ENCODE measurements at places on chromosomes 3 and 15.
A peak's percentile ranks its signal among the peaks of the same experiment; 100 is the strongest.

- no peak for DNase-seq
- H3K36me3 ChIP-seq = peaks cover 3% of the 10 kb centered on the region
- H3K27me3 ChIP-seq = no peaks in the 10 kb centered on the region
- H3K27ac ChIP-seq = no peak overlapping the region
- H3K4me3 ChIP-seq = no peak overlapping the region
Observed at GRCh38 chr3:139517321-139518065, 22.0 kb downstream of the RBP1 start.

- no peaks in the 10 kb centered on the region for H3K36me3 ChIP-seq
- peak overlapping the region; percentile 74 for H3K27ac ChIP-seq
- no peaks in the 10 kb centered on the region for H3K27me3 ChIP-seq
- no peak overlapping the region for H3K4me3 ChIP-seq
- H3K4me1 ChIP-seq = peaks cover 32% of the 10 kb centered on the region
- peak; percentile 30 for DNase-seq
Observed at GRCh38 chr3:113147681-113148261, 63.6 kb upstream of the BOC start.

DNA sequence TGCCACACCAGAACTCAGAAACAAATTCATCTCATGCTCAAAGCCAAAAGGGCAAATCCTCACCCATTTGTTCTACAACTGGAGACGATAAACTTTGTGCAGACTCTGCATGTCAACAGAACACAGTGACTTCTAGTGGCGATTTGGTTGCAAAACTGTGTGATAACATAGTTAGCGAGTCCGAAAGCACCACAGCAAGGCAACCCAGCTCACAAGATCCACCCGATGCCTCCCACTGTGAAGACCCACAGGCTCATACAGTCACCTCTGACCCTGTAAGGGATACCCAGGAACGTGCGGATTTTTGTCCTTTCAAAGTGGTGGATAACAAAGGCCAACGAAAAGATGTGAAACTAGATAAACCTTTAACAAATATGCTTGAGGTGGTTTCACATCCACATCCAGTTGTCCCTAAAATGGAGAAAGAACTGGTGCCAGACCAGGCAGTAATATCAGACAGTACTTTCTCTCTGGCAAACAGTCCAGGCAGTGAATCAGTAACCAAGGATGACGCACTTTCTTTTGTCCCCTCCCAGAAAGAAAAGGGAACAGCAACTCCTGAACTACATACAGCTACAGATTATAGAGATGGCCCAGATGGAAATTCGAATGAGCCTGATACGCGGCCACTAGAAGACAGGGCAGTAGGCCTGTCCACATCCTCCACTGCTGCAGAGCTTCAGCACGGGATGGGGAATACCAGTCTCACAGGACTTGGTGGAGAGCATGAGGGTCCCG lies 199.7 kb downstream of the AKAP13 start:
- H3K4me1 ChIP-seq = peaks cover 97% of the 10 kb centered on the region
- H3K36me3 ChIP-seq = peaks cover 17% of the 10 kb centered on the region
- H3K27me3 ChIP-seq = no peaks in the 10 kb centered on the region
- peak overlapping the region; percentile 93 for H3K27ac ChIP-seq

DNA sequence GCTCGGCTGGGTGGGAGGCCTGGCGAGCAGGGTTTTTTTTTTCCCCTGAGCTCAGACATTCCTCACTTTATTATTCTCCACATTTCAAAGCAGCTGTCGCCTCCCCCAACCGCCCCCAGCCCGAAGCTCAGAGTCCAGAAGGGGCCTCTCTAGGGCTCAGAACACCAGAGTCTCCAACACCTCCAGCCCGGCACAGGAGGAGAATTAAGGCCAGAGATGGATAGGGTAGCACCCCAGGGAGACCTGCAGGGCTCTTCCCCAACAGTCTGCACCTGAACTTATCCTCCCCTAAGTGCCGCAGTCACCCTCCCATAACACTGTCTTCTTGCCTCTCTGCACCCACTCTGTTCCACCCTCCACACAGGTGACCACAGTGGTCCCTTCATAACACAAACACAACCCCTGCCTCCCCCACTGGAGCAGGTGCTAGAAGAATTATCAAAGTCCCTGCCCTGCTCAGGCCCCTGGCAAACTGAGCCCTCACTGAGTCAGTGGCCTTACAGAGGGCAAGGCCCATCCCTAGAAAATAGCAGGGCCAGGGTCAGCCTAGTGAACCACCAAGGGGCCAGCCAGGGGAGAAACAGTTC lies 14.1 kb downstream of the MYL3 start:
- no peaks in the 10 kb centered on the region for H3K27me3 ChIP-seq
- DNase-seq = no peak
- no peaks in the 10 kb centered on the region for H3K36me3 ChIP-seq
- H3K27ac ChIP-seq = peak overlapping the region; percentile 95
- peaks cover 46% of the 10 kb centered on the region for H3K4me1 ChIP-seq
- no peak overlapping the region for H3K4me3 ChIP-seq

- H3K27me3 ChIP-seq = no peaks in the 10 kb centered on the region
- no peaks in the 10 kb centered on the region for H3K36me3 ChIP-seq
- H3K4me1 ChIP-seq = peaks cover 54% of the 10 kb centered on the region
- no peak for DNase-seq
- no peak overlapping the region for H3K27ac ChIP-seq
Observed at GRCh38 chr15:66725464-66725785, 23.4 kb downstream of the SMAD6 start.

- H3K4me3 ChIP-seq = no peak overlapping the region
- no peak overlapping the region for H3K27ac ChIP-seq
- H3K27me3 ChIP-seq = no peaks in the 10 kb centered on the region
- peaks cover 9% of the 10 kb centered on the region for H3K36me3 ChIP-seq
- no peaks in the 10 kb centered on the region for H3K4me1 ChIP-seq
- DNase-seq = no peak
Observed at GRCh38 chr15:48774484-48774883, 36.4 kb downstream of the CEP152 start.

DNA sequence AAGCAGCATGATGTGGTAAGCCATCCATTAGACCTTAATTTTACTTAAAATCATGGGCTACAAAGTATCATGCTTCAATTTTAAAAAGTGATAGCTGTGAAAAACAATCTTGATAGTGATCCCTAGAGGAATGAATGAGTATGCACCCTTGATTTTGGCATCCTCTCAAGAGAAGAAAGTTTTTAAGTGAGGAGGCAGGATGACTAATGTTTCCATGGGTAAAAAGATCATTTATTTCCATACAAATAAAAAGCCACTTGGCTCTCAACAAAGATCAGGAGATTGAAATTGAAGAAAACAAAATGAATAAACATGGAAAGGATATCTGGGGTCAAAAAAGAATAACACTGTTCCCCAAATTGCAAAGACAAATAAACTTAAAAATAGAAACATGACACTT lies 305.4 kb downstream of the MEX3B start:
- no peak overlapping the region for H3K27ac ChIP-seq
- no peak overlapping the region for H3K4me3 ChIP-seq
- no peak for DNase-seq
- no peaks in the 10 kb centered on the region for H3K4me1 ChIP-seq

- no peak overlapping the region for H3K27ac ChIP-seq
- no peak overlapping the region for H3K4me3 ChIP-seq
- no peaks in the 10 kb centered on the region for H3K27me3 ChIP-seq
Observed at GRCh38 chr3:49377483-49377882, 19.3 kb upstream of the GPX1 start.

DNA sequence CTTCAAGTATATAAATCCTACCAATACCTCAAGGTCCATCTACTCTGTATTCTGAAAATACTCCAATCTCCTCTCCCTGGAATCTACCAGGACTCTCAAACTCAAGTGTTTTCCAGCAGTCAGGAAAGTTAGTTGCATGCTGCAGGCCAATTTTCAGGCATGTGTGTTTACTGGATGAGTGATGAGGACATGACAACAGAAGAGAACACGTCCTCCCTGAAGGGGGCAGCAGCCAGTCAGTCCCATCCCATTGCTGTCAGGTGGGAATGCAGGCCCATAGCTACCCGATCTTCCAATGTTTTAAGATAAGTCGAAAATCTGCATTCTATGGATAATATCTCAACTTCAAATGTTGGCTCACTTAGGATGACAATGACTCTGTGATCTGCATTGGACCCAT lies 496.2 kb downstream of the FHIT start:
- no peaks in the 10 kb centered on the region for H3K27me3 ChIP-seq
- peaks cover 4% of the 10 kb centered on the region for H3K4me1 ChIP-seq
- no peak for DNase-seq
- H3K4me3 ChIP-seq = no peak overlapping the region

DNA sequence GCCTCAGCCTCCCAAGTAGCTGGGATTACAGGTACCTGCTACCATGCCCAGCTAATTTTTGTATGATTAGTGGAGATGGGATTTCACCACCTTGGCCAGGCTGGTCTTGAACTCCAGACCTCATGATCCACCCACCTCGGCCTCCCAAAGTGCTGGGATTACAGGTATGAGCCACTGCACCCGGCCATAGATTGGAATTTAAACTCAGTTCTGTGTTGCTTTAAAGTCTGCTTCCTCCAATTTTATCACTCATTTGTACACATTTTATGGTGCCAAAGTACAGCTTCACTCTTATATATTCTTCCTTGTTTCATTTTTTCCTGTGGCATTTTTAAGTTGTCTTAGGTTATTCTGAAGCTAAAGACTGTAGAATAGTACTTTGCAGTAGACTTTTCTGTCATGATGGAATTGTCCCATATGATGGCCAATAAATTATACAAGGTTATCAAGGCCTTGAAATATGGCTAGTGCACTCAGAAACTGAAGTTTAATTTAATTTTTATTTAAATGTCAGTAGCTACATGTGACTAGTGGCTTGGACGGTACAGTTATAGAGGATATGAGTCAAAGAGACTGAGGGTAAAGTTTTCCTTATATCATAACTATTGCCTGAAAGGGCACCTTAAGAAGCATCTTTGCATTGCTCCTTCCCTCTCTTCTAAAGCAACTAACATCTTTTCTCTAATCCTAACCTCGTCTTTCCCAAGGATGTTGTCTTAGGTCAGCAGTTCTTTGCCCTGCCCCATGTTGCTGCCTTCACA lies 28.1 kb downstream of the ATP11B start:
- no peak overlapping the region for H3K4me3 ChIP-seq
- H3K4me1 ChIP-seq = peaks cover 44% of the 10 kb centered on the region
- peaks cover 26% of the 10 kb centered on the region for H3K36me3 ChIP-seq
- no peaks in the 10 kb centered on the region for H3K27me3 ChIP-seq
- no peak overlapping the region for H3K27ac ChIP-seq
- no peak for DNase-seq

DNA sequence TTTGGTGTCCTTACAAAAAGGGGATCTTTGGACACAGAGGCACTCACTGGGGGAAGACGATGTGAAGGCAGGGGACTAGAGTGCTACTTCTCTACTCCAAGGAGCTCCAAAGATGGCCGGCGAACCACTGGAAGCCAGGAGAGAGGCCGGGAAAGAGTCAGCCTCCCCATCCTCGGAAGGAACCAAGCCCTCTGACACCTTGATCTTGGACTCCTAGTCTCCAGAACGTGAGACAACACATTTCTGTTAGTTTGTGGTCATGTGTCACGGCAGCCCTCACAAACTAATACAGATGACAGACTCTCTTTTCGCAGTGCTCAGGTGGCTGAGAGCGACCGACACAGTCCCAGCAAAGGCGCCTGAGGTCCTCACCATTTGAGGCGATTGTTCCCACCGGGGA lies 24.4 kb upstream of the ATP2B2 start:
- peaks cover 41% of the 10 kb centered on the region for H3K27me3 ChIP-seq
- no peaks in the 10 kb centered on the region for H3K36me3 ChIP-seq
- DNase-seq = no peak
- no peaks in the 10 kb centered on the region for H3K4me1 ChIP-seq
- H3K4me3 ChIP-seq = no peak overlapping the region
